ENCODE measurements at places on chromosomes 11 and 22. TPM values are rescaled to one million over a fixed set of nuclear protein-coding genes. Genes with fewer than 3 reads are reported as not detected.

NUDT22 gene
- 74.7 TPM for total RNA-seq

OR5B21 gene
- not detected for total RNA-seq

LSP1 gene
- 4.0 TPM for total RNA-seq

KRTAP5-9 gene
- total RNA-seq, result not detected

PKNOX2 gene
- total RNA-seq, result not detected
